Mesenchymal stem cell (in vitro differentiated cells and primary cell): ENCODE measurements at places on chromosomes 11 and 22.

DNA sequence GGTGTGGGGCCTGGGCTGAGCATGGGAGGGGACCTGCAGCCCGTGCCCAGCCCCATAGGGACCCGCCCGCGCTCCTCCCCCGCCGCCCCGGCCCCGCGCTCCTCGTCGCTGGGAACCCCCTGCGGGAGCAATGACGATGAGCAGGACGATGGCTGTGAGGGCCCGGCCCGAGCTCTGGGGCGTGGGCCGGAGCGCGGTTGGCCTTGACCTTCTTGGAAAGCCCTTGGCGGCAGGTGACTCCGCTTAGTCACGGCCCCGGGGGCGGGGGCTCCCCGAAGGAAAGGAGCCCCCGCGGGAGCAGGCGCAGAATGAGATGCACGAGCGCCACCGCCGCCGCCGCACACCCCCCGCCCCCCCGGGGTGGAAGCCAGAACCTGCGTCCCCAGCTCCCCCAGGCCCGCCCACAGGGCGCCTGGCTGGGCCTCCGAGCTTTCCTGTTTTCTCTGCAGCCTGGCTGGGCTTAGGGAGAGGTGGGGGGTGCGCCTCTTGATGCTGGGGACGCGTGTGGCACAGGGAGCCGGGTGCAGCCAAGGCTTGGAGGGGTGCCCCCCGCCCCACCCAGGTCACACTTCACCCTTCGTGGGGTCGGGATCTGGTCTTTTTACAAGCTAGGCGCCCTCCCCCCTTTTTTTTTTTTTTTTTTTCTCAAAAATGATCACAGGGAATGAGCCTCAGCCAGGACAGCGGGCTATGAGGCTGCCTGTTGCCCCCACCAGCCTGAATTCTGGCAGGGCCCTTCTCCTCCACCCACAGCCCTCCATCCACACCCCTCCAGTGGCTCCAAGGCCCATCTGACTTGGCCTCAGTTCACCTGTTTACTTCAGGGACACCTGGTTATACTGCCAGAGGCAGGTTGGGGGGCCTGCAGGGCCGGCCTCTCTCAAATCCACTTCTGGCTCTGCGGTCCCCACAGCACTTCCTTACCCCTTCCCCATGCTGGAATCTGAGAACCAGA is 17.9 kb downstream of the CRELD2 start:
- H3K4me3 ChIP-seq = no peak overlapping the region
- peaks cover 34% of the 10 kb centered on the region for H3K4me1 ChIP-seq
- H3K27me3 ChIP-seq = no peaks in the 10 kb centered on the region
- DNase-seq = peak; percentile 94

- no peak overlapping the region for H3K27ac ChIP-seq
- no peak for DNase-seq
- peaks cover 7% of the 10 kb centered on the region for H3K27me3 ChIP-seq
- H3K4me1 ChIP-seq = no peaks in the 10 kb centered on the region
Measured at GRCh38 chr11:129395883-129396282, 20.2 kb downstream of the BARX2 start.

DNA sequence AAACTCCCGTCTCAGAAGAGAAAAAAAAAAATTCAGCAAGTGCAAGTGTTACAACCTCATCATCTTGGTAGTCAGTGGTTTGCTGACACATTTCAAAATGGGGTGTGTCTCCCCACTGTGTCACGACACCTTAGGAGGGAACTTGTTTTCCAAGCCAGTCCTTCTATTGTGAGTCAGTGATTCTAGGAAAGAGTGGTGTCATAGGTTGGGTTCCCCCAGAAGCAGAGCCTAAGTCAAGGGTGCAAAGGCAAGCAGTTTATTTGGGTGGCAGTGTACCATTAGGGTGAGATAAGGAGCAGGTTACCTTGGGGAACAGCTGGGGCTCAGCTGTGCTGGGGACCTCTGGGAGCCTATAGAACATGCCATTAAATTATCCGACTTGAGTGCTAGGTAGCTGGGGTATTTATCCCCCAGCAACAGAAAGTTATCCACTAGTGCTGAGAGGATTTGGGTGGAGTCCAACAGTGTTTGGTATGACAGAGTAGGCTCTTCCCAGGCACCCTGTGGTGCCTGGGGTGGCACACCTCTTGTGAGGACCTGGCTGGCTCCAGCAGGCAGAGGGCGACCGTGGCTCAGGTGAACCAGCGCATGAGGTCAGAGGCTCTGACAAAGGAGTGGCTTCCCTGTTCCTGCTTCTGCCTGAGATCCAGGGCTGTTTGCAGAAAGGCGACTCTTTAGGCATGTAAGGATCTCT is 41.7 kb downstream of the KIAA1671 start:
- H3K4me3 ChIP-seq = no peak overlapping the region
- H3K36me3 ChIP-seq = no peaks in the 10 kb centered on the region
- H3K27ac ChIP-seq = no peak overlapping the region
- H3K4me1 ChIP-seq = peaks cover 13% of the 10 kb centered on the region
- DNase-seq = peak; percentile 66
- peaks cover 3% of the 10 kb centered on the region for H3K27me3 ChIP-seq

GRCh38 chr11:120912504-120912903 is 111.4 kb upstream of the TBCEL start:
- H3K27ac ChIP-seq = no peak overlapping the region
- DNase-seq = peak; percentile 33
- no peak overlapping the region for H3K4me3 ChIP-seq
- peaks cover 13% of the 10 kb centered on the region for H3K27me3 ChIP-seq

DNA sequence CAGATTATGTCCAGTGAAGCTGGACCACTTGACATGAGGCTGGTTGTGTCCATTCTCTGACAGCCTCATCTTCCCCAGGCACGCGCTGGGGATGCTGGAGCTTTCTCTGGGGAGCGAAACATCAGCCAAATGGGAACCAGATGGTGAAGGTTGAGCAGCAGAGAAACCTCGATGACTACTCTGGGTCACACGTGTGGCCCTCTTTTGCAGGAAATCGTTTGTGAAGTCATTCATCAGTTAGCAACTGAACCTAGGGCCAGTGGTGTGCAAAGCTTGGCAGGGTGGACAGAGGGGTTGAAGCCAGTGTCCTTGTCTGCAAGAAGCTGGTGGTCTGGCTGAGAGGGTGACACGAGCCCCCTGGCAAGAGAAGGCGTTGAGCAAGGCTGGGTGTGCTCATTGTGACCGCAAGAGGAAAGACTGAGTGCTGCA is 109.8 kb downstream of the ZBTB16 start:
- peak; percentile 18 for DNase-seq
- peaks cover 86% of the 10 kb centered on the region for H3K27me3 ChIP-seq
- H3K4me1 ChIP-seq = peaks cover 8% of the 10 kb centered on the region
- no peak overlapping the region for H3K4me3 ChIP-seq

- no peaks in the 10 kb centered on the region for H3K36me3 ChIP-seq
- peaks cover 11% of the 10 kb centered on the region for H3K4me1 ChIP-seq
- H3K4me3 ChIP-seq = no peak overlapping the region
- DNase-seq = peak; percentile 69
- no peak overlapping the region for H3K27ac ChIP-seq
- H3K27me3 ChIP-seq = peaks cover 6% of the 10 kb centered on the region
Measured at GRCh38 chr22:38429499-38430068, 25.4 kb downstream of the KCNJ4 start.

DNA sequence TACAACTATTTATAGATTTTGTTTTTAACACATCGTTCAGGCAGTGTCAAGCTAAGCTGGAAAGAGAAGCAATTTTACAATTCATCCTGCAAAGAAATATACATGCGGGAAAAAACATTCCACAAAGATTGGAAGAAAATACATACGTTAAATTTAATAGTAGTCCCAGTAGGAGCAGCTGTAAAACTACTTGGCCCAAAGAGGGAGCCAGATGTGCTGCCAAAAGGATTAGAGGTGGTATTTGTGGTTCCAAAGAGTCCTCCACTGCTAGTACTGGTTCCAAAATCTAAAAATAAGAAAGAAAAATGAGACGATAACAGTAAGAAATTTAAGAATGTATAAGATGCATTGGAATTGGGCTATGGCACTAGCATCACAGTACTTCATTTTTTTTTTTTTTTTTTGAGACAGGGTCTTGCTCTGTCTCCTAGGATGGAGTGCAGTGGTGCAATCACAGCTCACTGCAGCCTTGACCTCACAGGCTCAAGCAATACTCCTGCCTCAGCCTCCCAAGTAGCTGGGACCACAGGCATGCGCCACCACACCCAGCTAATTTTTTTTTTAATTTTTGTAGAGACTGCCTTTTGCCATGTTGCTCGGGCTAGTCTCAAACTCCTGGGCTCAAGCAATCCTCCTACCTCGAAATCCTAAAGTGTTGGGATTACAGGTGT is 21.5 kb downstream of the NUP98 start:
- no peak overlapping the region for H3K27ac ChIP-seq
- no peaks in the 10 kb centered on the region for H3K27me3 ChIP-seq
- H3K36me3 ChIP-seq = peaks cover 43% of the 10 kb centered on the region
- H3K4me3 ChIP-seq = no peak overlapping the region
- H3K4me1 ChIP-seq = no peaks in the 10 kb centered on the region
- DNase-seq = no peak

DNA sequence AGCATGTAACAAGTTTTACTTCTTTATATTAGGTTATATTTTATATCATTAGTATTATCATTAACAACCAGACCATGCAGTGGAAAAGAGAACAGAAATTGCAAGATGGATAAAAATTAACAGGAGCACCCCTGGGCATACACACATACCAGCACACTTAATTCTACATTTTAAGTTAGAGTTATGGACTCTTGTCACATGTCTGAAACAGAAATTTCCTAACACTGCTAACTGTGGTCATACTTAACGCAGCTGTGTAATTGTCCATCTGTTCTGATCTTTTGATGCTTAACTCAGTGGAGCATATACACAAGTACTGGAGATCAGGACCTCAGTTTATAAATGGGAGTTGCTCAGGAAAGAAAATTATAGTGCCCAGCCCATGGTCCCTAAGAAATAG is 358 bp downstream of the OR52H1 start:
- peaks cover 1% of the 10 kb centered on the region for H3K4me1 ChIP-seq
- no peak overlapping the region for H3K27ac ChIP-seq
- no peak overlapping the region for H3K4me3 ChIP-seq
- H3K36me3 ChIP-seq = no peaks in the 10 kb centered on the region

DNA sequence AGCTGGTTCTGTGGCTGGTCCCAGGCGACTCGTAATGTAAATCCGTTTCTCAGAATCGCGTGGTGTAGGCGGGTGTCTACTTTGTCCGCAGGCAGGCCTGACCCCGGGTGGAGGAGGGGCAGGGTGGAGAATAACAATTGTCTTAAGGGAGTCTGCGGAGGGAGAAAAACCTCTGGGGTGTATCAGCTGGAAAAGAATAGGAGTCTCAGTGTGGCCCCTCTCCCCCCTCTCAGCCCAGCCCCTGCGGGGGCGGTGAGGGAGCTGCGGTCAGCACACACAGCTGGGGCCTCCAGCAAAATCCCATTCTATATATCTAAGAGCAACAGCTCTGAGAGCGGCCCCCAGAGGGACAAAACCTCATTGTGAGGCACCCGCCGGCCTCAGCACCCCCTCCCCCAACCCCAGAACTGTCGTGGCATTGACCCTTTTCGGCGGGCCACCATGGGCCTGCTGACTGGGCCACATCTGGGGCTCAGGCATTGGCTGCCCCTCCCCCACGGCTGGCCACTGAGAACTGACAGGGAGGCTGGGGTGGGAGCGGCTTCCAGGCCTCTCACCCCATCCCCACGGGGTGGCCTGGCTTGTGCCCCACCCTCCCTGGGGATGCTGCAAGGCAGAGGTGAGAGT is 2.7 kb upstream of the MYRF start:
- peaks cover 42% of the 10 kb centered on the region for H3K27me3 ChIP-seq
- no peak overlapping the region for H3K27ac ChIP-seq
- H3K36me3 ChIP-seq = peaks cover 7% of the 10 kb centered on the region
- no peak for DNase-seq
- no peak overlapping the region for H3K4me3 ChIP-seq
- H3K4me1 ChIP-seq = peaks cover 55% of the 10 kb centered on the region

DNA sequence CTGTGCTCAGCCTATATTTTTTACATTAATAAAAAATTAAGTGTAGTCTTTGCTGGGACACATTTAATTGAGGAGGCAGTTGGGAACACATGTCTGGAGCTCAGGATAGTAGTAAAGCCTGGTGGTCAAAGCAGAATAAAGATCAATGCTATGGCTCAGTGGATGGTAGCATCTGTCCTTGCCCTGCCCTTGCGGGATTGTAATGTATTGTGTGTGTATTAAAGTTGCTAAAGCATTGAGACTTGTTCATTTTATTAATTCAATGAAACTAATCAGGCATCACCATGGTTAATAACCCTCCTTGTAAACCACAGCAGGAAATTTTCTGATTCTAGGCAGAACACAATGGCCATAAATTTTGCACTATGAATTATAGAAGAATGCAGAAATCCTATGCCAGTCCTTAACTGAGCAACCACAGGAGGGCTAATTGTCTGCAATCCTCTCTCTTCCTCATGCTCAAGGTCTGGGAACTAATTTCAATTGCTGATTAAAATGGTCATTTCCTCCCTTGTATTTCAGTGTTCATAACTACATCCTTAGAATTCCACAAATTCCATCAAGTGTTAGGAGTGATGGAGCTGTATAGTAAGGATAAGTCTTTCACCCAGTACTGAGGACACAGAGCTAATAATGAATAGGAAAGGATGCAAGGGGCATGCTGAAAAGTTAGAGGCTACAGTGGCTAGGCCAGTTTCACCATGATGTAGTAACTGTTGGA is 403.2 kb upstream of the DDI1 start:
- H3K36me3 ChIP-seq = no peaks in the 10 kb centered on the region
- H3K4me3 ChIP-seq = no peak overlapping the region
- H3K27ac ChIP-seq = no peak overlapping the region
- peaks cover 1% of the 10 kb centered on the region for H3K4me1 ChIP-seq

GRCh38 chr11:21634491-21634890 is 558.4 kb upstream of the ANO5 start:
- no peaks in the 10 kb centered on the region for H3K36me3 ChIP-seq
- H3K27me3 ChIP-seq = no peaks in the 10 kb centered on the region
- no peak overlapping the region for H3K4me3 ChIP-seq
- no peaks in the 10 kb centered on the region for H3K4me1 ChIP-seq

DNA sequence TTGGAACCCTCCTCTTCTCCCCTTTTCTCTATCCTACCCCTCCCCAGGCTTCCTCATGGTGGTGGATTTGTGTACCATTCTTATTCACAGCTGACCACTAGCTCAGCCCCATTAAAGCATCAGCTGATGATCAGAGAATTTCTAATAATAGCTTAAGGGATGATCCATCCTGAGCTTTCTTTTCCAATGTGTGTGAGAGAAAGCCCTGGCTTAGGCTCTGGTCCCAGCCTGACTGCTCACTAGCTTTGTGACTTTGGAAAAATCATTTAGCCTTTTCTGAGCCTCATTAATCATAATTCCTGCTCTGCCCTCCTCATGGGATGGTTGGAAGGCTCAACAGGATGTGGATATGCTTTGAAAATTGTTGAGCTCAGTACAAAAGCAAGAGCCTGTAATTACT is 26.3 kb upstream of the CCDC90B start:
- no peak for DNase-seq
- no peaks in the 10 kb centered on the region for H3K36me3 ChIP-seq
- H3K4me3 ChIP-seq = no peak overlapping the region
- H3K27ac ChIP-seq = no peak overlapping the region

DNA sequence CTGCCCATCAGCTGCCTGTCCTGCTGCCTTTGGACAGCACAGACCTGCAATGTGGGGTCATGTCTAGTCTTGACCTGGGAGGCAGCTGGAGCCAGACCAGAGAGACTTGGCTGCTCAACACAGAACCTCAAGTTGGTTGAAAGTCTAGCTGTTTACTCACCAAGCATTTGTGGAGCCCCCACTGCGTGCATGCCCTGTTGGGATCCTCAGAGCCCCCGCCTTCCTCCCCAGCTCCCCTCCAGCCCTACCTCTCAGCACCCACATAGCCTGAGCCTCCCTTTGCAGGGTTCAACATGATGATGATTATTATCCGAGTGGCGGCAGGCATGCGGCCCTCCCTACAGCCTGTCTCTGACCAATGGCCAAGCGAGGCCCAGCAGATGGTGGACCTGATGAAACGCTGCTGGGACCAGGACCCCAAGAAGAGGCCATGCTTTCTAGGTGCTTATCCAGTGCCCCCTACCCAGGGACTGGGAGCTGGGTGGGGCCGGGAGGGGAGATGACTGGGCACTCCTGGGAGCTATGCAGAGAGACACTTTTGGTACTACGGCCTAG is 8.3 kb downstream of the ANKK1 start:
- peaks cover 21% of the 10 kb centered on the region for H3K27me3 ChIP-seq
- H3K27ac ChIP-seq = no peak overlapping the region
- no peak for DNase-seq
- no peaks in the 10 kb centered on the region for H3K4me1 ChIP-seq
